ENCODE measurements at places on chromosomes 16 and 17.

DNA sequence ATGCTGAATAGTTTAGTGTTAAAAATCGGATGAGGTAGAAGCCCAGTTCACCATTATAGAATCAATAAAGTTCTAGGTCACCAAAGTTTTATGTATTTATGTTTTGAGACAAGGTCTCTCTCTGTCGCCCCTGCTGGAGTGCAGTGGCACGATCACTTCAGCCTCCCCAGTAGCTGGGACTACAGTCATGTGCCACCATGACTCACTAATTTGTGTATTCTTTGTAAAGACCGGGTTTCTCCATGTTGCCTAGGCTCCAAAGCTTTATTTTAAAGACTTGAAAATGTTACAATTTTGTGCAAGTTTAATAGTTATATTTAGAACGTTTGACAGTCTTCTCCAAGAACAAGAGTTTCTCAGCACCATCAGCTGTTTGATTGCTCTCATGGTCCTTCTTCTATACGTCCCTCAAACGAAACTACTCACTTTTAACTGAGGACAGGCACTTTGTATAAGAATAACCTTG is 32.1 kb downstream of the NDE1 start:
- peak; percentile 68 for DNase-seq

DNA sequence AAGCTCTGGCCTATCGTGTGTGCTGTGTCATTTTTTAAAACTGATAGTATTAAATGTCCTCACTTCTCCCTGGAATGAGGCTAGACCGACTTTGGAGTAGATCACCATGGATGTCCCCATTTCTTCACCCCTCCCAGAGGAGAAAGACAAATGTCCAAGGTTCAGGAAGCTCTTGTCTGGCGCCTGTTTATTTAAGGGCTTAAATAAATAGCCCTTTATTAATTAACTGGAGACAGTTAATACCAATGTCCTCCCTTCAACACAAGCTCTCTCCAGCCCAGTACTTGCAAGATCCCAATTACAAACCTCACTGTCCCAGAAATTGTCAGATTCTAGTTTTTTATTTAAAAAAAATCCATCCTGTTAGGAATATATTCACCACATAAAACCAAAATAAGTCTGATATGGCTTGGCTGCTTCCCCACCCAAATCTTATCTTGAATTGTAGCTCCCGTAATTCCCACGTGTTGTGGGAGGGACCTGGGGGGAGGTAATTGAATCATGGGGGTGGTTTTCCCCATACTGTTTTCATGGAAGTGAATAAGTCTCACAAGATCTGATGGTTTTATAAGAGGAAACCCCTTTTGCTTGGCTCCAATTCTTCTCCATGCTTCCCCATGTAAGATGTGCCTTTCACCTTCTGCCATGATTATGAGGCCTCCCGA is 344.4 kb downstream of the SHISA9 start:
- DNase-seq, result no peak

DNA sequence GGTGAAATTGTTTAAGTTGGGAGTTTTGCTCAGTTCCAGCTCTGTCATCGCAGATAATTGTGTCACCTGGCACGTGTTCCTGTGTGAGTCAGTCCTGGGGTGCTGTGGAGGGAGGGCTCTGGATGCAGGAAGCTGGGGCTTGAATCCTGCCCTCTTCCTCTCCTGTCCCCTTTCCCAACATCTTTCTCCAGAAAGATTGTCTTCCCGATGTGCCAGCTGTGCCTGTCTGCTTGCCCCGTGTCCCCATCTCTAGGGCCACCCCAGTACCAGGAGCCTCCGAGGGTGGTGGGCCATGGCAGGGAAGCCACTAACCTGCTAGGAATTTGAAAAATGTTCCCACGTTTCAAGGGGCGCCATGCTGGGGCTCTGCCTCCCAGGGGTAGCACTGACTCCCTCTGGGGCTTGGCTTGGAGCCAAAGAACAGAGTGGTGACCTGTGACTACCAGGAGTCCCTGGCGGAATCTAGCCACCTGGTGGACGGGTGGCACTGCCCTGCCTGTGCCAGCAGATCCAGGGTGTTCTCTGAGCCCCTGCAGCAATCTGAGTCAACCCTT is 198.1 kb downstream of the ENGASE start:
- no peak for DNase-seq

DNA sequence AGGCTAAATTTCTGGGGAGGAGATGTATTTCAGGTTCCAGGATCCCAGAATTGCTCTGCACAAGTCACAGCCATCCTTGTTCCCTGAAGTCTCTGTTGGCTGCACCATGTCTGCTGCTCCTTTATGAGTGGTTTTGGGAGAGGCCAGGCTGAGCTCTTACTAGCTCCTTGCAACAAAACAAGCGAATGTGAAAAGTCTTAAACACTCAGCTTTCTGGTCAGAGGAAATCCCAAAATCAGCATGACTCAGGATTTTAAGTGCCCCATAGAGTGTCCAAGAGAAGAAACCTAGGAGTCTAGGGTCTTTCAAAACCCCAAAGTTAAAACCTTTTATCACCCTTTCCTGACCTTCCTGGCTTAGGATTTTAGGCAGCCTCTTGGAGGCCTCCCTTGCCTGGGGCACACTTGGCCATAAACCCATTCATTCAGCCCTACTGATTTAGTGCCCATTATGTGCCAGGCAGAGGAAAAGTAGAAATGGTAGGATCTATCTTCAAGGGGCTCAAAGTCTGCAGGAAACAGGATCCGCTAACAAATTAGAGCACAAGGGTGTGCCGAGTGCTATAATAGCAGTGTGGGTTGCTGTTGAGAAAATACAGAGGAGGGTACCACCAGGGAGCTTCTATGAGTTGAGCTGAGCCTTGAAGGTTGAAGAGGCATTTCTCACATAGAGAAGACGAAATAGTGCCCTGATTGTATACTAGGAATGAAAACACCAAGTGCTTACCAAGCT is 36.9 kb downstream of the SOST start:
- DNase-seq, result no peak

DNA sequence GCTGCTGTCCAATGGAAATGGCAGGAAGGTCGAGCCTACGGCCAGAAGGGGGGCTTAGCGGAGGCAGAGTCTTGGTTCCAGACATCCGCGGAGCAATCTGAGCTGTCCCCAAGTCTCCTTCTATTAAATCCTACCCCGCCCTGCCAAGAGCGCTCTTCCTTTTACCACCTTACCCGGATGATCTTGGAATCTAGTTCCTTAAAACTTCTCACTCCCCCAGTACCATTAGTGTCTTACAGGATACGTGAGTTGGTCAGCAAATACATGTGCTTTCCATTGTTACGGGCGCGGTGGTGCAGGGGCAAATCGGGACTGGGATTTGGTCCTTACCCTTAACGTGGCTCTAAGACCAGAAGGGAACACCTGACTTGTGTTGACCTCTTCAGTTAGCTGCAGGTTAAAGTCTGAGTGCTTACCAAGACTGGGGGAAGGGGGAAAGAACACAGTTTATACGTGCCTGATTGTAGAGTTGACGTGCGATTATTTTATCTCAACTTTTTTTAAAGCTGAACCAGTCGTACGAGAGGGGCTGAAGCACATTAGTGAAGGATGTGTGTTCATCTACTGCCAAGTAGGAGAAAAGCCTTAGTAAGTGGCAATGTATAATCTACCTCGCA is 495 bp downstream of the TXNDC17 start:
- no peak for DNase-seq

GRCh38 chr16:27346819-27347218 is 33.0 kb downstream of the IL4R start:
- no peak for DNase-seq

- DNase-seq, result no peak
Measured at GRCh38 chr16:28283798-28284577, 8.3 kb upstream of the SBK1 start.

DNA sequence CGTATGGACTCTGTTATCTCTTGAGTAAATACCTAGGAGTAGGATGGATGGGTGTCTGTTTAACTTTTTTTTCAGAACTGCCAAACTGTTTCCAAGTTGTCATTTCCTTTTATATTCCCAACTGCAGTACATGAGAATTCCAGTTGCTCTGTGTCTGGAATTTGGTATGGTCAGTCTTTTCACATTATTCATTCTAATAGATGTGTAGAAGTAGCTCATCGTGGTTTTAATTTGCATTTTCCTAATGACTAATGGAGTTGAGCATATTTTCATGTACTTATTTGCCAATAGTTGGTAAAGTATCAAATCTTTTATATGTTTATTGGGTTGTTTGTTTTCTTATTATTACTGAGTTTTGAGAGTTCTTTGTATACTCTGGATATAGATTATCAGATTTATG is 27.0 kb downstream of the MRTFB start:
- no peak for DNase-seq

DNA sequence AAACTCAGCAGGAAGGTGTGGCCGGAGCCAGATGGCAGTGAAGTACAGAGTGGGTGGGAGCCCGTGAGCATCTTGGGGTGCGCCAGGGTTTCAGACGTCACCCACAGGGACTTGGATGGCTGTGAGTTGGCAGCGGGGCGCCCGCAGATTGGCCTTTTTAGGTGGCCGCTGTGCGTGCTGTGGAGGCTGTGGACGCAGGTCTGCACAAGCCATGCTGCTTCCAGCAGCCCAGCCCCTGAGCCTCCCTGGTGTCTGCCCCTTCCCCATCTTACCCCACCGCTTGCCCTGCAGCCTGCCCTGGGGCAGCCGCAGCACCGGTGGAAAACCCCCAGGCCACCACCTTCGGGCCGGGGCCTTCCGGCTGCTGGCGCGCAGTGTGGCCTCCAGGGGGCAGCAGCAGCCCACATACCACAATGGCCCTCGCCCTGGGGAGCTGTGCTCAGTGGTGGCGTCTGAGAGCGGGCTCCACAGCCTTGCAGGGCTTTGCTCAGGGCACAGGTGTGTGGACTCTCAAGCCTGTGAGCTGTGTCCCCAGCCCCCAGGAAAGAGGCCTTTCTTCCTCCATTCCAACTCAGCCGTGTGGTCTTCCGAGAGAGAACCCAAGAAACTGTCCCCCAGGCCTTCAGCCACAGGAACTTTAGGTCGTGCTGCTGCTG is 11.8 kb downstream of the ENDOV start:
- peak; percentile 76 for DNase-seq

DNA sequence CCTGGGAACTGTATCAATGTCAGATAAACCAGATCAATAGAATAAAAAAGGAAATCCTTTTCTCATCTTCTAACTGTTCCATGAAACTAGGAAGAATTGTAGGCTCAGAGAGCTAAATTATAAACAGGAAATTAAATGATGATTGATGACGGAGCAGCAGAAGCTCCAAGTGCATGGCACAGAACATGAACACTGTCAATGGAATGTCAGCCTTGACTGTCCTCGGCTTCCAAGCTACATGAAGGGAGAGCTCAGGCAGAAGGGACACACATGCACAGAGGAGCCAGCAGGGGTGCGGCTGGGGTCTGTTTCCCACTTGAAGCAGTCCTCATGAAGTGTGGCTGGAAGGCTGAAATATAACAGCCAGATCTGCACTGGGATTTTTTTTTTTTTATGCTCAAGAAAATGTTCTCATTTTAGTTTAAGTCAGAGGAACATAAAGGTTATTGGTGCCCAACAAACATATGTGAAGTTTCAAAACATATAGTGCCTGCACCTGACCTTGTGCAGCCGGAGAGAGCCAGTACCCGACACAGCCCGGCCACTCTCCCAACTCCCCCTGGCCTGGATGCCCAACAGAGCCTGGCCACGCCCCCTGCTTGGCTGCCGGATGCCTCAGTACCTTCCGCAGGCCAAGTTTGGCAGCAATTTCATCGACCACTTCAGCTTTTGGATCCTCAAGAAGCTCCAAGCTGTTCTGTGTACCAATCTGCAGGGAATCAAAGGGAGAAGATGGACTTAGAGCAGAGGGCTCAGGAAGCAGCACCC is 37.0 kb downstream of the NPLOC4 start:
- DNase-seq, result no peak

All from COLO829 (cell line).